Renal cortical epithelial cell (primary cell): ENCODE measurements at places on chromosomes 6 and 20. TPM values are rescaled to one million over a fixed set of nuclear protein-coding genes. Genes with fewer than 3 reads are reported as not detected.

The CBLN4 gene
- not detected in 2 replicates for total RNA-seq

GRCh38 chr6:63685446-63686379, 50.1 kb downstream of the PHF3 start:
- DNase-seq, result no peak

DNA sequence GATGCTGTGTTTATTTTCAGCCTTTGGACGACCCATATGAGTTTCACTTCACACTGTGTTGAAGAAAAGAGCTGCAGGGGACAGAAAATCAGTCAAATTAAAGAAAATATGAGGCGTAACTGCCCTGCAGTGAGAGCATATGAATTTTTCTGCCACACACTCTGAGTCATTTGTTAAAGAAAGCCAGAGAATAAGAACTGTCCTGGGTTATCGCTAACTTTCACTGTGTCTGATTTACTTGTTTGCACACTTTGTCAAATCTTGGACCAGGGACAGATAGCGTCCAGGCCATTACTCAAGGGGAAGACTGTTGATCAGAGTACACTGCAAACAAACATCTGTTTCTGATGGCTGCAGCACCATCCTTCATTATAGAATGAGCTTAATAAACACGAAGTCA, 126.8 kb upstream of the AGPAT4 start:
- DNase-seq, result no peak

The WFDC5 gene
- not detected in 2 replicates for total RNA-seq

GRCh38 chr20:60274717-60275116, 316.5 kb downstream of the CDH26 start:
- no peak for DNase-seq

- DNase-seq, result no peak
Measured at GRCh38 chr6:49898904-49899566, 32.7 kb upstream of the CRISP1 start.

- no peak for DNase-seq
Measured at GRCh38 chr20:57252559-57253162, 13.8 kb downstream of the BMP7 start.
